ENCODE measurements at places on chromosomes 16 and 17.

DNA sequence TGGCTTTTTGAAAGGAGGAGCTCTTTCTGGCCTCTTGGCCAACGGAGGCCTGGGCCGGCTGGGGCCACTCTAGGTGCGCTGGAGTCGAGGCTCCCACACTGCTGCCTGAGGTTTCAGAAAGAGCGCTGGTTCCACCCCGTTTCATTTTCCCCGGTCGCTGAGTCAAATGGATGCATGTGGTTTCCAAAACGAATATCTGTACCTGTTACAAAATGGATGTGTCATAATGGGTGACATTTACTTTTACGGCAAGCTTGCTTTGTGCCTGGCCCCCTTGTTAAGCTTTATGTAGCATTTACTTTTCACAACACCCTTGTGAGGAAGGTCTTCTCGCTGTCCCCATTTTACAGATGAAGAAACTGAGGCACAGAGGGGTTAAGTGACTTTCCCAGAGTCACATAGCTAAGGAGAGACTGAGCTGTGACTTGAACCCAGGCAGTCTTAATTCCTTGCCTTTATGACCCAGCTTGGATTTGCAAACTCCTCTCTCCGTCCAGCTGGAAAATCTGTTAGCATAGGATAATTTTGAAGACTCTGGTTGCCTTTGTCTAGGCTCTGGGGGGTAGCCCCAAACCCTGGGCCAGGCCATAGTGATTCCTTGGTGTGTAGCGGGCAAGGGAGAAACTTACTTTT is 10.6 kb downstream of the KSR1 start:
- no peak for DNase-seq

GRCh38 chr16:1992704-1993317 is 3.0 kb downstream of the SYNGR3 start:
- no peak for DNase-seq

DNA sequence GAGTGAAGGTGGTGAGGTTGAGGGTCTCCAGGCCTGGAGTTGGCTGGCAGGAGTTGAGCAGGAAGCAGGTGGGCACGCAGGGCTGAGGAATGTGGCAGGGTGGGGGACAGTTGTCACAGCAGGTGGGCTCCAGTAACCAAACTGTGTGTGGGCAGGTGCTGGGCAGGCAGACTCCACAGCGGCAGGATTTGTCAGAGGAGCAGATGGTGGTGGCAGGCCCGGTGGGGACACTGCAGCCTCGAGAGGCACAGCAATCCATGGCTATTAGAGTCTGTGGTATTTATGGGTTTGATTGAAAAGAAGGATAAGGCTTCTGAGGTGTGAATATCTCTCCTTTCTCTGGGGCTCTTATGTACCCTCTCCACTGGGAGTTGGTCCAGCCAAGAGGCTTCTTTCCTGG is at the start of gene KRTAP3-3:
TSS of gene KRTAP3-3 (minus strand) at position 326 of the 400 bp plus-strand sequence. CDS start at position 259, 67 bp downstream.
- no peak for DNase-seq

DNA sequence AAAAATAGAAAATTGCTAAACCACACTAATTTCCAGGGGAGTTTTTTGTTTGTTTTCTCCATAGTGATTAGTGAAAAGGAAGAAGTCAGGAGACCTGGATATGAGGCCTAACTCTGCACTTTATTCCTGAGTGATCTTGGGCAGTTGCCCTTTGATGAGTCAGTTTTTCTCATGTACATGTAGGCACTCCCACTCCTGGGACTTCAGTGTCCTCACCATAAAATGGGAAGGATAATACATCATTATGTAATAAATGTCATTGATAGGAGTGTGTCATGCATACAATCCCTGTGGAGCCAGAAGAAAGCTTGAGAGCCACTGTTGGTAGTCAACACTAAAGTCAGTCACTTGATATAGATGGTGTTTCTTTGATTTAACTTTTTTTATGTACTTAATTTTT is 32.5 kb downstream of the WIPF2 start:
- no peak for DNase-seq

GRCh38 chr17:50094243-50094752 is 853 bp upstream of the PDK2 start:
- DNase-seq: peak; percentile 84

DNA sequence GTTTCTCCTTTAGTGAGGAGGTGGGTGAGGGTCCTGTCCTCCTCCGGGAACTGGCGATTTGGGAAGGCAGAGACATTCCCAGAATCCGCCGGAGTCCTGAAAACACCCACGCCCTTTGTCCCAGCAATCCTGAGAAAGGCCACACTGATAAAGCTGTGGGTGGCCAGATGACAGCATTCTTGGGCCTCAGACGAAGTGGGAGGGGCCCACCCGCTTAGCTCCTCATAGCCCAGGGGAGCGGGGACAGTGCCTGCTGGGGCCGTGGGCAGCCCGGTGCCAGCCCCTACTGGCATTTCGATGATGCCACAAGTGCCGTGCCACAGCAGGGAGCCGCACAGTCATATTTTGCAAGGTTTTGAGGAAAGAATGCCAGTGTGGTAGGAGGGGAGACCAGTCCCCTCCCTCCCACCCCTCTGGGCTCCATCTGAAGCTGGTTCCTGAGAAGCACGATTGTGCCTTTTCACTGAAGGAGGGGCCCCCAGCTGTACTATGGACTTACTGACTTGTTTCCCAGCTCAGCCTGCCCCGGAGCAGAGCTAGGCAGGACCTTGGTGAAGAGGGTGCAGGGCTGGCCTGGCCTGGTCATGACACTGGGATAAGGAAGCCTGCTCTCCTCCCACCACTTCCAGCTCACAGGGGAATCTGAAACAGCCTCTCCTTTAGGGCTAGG is 20.9 kb upstream of the MPRIP start:
- no peak for DNase-seq

GRCh38 chr16:69350536-69351133 is 951 bp downstream of the TMED6 start:
- peak; percentile 19 for DNase-seq

DNA sequence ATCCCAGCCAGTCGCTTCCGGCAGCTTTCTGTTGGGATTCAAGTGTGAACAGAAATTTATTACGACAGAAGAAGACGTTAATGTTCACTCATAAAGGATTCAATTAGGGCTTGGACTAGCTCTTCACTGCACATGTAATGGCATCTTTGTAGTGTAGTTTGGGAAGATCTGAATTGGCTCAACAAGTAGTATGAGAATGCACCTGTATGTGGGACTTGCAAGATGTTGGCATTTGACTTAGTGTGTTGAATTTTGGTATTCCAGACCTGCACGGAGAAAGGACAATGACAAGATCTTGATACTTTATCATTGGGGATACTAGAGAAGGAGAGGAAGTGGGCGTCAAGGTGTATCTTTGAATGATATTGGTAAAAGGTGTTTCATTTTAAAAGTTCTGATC is 1.2 kb downstream of the PSMD11 start:
- DNase-seq: no peak

GRCh38 chr17:3891626-3892094 is 1.2 kb downstream of the CAMKK1 start:
- no peak for DNase-seq

GRCh38 chr17:336110-337021 is 16.2 kb downstream of the RPH3AL start:
- peak; percentile 52 for DNase-seq

DNA sequence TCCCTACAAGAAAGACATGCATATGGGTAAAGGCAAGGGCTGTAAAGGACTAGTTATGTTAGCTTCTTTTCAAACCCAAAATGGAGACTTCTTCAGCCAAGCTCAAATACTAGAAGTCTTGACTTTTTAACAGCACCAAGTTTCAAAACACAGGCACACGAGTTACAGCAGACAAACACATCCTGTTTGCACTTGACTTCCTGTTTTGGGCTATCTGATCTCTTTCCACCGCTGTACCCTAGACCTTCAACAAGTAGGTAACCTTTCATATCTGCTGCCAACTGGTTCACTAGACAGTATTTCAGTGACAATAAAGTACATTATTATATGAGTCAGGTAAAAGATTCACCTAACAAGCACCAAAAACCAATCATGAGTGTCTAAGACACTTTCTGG is 12.3 kb downstream of the RFFL start:
- DNase-seq: no peak

DNA sequence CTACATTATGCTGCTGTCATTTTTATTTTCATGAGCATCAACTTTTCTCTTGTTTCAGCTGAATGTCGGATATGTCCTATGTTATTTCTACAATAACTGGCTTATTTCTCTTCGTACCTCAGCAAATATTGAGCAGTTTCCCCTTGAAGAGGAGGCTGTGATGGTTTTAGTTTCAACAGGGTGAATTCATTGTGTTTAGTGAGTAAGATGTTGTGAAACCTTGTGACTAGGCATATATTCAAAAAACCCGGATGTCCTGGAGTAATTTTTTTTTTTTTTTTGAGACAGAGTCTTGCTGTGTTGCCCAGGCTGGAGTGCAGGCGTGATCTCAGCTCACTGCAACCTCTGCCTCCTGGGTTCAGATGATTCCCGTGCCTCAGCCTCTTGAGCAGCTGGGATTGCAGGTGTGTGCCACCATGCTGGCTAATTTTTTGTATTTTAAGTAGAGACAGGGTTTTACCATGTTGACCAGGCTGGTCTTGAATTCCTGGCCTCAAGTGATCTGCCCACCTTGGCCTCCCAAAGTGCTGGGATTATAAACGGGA is 11.1 kb downstream of the CPD start:
- no peak for DNase-seq

- DNase-seq: no peak
Observed at GRCh38 chr17:37792787-37793186, 47.9 kb upstream of the HNF1B start.

DNA sequence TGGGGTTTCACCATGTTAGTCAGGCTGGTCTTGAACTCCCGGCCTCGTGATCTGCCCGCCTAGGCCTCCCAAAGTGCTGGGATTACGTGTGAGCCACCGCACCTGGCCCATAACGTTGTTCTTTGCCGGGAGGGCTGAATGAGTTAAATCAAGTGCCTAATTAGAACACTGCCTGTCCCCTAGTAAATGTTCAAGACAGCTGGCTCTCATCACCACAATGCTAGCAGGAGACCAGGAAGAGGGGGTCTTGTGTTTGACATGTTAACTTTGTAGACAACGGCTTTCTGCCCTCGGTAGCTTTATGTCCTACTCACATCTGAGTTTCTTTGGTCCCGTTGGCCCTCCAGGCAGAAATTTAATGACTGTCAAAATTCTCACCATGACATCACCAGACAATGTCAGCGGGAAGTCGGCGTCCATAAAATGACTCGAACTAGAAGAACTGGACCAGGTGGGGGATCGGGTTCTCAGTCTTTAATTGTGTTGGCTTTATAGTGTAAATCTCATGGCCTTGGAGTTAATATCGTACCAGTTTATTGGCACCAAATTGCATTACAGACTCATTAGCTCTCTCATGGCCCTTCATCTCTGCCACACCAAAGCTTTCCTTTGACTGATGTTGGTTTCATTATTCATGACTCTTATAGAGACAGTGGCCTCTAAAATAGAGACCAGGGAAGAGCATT is 11.4 kb upstream of the ITPRIPL2 start:
- no peak for DNase-seq

- DNase-seq: no peak
Observed at GRCh38 chr17:68172461-68172954, 75.3 kb upstream of the AMZ2 start.

GRCh38 chr17:50620858-50621257 is 13.8 kb upstream of the ABCC3 start:
- DNase-seq: no peak

- no peak for DNase-seq
Observed at GRCh38 chr16:52312716-52313115, 234.2 kb downstream of the TOX3 start.

Data from RWPE2 (cell line).